ENCODE measurements at places on chromosomes 7 and 10.

- no peak for DNase-seq
These were observed 293.1 kb downstream of the C7orf25 start for GRCh38 chr7:42618651-42619360.

DNA sequence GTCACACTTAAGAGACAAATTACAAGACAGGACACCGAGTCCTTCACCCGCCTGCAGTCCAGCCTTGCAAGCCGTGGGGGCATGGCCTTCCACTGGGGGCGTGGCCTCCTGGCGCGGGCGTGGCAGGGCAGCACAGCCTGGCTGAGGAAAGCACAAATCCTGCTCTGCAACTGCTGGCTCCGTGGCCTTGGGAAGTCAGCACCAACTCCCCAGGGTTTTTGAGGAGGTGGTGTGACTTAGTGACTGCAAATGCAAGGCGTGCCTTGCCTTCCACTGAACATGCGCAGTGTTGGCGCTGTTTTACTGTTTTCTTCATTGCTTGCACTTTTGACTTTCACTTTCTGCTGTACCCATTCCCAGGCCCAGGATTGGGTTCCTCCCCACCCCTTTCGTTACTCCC lies 12.9 kb upstream of the BMS1 start:
- no peak for DNase-seq

DNA sequence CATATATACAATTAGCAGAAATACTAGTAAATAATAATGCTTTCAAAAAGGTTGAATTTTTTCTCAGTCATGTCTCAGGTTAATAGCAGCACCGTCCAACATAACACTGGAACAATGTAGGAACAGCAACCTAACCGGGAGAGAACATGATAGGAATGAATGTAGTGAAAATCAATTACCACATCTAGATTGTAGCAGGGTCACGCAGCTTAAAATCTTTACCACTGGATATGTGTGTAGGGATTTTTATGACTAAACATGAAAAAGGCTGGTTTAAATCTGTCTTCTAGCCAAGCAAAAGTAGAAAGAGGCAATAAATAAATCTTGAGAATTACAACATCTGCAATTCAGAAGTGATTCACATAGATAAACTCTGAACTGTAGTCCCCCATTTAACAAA lies 326.0 kb downstream of the DGKB start:
- no peak for DNase-seq

GRCh38 chr7:122827763-122828162 lies 58.5 kb downstream of the CADPS2 start:
- DNase-seq, result no peak

GRCh38 chr7:147308539-147308938 lies 1191.9 kb downstream of the CNTNAP2 start:
- no peak for DNase-seq

GRCh38 chr10:104028146-104028545 lies 57.5 kb downstream of the COL17A1 start:
- DNase-seq, result no peak

GRCh38 chr10:969473-970150 lies 18.6 kb upstream of the GTPBP4 start:
- no peak for DNase-seq

GRCh38 chr10:44366941-44367630 lies 17.8 kb downstream of the CXCL12 start:
- DNase-seq, result no peak

All from AG04449 (cell line).